ENCODE measurements at places on chromosomes 6 and 20.

DNA sequence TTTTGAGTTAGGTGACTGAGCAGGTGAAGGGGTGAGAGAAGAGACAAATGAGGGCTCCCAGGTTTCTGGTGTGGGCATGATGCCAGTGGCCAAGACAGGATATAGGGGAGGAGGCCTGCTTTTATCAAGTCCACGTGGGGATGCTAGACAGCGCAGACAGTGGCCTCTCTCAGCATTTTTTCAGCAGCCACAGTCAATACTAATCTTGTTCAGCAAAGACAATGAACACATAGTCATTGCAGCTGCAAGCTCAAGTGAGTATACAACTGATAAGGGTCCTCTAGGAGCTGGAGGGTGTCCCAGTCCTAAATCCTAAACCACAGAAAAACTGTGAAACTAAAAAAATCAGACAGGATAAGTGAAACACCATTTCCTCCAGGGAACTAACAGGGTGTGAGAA lies 48.6 kb downstream of the UQCC1 start:
- no peak for DNase-seq

DNA sequence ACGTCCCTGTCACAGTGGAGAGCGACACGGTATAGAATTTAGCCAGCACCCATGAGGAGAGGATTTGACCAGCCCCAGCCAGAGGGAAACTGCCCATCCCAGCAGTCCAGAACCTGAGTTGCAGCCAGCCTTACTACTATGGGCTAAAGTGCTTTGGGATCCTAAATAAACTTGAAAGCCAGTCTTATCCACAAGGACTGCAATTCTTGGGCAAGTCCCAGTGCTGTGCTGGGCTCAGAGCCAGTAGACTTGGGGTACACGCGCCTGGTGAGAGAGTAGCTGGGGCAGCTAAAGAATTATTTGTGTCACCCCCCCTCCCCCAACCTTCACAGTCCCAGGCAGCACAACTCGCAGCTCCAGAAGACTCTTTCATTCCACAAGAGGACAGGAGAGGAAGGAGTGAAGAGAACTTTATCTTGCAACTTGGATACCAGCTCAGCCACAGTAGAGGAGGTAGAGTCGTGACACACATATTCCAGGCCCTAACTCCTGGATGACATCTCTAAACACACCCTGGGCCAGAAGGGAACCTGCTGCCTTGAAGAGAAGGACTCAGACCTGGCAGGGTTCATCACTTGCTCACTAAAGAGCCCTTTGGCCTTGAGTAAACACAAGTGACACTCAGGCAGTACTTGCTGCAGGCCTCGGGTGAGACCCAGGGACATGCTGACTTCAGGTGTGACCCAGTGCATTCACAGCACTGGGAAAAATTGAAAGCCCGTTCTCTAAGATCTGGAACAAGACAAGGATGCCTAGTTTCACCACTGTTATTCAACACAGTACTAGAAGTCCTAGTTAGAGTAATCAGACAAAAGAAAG lies 100.3 kb downstream of the REV3L start:
- no peak for DNase-seq

DNA sequence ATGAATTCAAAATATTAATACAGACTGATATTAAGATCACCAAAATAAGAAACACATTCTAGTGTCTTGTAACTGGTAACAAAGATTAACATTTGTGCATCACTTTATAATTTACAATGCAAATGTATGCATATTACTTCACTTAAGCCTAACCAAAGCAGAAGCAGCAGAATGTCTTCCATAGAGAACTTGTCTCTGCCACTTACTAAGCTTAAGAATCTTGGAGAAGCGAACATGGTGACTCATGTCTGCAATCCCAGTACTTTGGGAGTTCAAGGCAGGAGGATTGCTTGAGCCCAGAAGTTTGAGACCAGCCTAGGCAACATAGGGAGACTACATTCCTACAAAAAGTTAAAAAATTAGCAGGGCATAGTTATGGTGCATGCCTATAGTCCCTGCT lies 18.8 kb downstream of the AK9 start:
- no peak for DNase-seq

- no peak for DNase-seq
These were observed 16.9 kb upstream of the SLC22A16 start for GRCh38 chr6:110493253-110493800.

- no peak for DNase-seq
These were observed 40.8 kb upstream of the TMEM244 start for GRCh38 chr6:129901910-129902309.

DNA sequence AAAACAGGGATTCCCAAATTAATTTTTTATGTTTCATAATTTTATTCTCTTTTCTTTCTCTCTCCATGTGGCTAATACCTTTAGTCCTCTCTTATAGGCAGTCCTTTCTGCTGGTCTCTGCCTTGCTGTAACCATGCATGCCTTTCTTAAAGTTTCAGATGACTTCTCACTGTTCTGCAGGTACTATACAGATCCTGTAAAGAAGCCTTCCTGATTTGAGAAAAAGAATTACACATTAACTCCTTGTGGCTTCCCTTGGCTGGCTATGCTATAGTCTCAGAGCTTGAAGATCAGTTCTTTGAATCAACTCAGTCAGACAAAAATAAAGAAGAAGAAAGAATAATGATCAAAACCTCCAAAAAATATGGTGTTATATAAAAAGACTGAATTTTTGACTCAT lies 7.3 kb upstream of the GPR63 start:
- DNase-seq: no peak

GRCh38 chr6:28351493-28351925 lies 1.8 kb downstream of the ZKSCAN3 start:
- no peak for DNase-seq

DNA sequence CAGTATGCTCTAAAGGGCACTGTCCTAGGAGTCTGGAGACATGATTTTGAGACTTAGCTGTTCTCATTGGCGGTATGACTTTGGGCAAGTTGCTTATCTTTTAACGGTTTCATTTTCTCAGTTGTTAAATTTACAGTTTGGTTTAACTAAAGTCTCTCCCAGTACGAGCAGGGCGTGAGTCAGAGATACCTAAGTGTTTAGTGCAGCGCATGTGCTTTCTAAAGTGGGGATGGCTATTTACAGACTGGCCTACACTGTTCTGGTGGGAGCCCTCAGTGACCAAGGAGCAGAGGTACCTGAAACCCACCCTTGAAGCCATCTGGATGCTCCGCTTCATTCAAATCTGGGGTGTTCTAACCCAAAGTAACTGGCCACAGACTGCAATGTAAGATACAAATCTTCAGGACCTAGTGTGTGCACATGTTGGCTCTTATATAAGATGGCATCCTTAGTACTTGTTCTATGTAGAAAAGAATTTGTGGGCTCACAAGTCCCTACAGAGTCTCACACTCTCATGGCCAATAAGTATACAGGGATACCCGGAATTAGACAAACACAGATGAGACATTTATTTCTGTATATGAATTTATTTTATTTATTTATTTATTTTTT lies 10.7 kb downstream of the MSH5 start:
- DNase-seq: no peak

GRCh38 chr6:169274781-169275180 lies 21.1 kb upstream of the THBS2 start:
- DNase-seq: no peak

DNA sequence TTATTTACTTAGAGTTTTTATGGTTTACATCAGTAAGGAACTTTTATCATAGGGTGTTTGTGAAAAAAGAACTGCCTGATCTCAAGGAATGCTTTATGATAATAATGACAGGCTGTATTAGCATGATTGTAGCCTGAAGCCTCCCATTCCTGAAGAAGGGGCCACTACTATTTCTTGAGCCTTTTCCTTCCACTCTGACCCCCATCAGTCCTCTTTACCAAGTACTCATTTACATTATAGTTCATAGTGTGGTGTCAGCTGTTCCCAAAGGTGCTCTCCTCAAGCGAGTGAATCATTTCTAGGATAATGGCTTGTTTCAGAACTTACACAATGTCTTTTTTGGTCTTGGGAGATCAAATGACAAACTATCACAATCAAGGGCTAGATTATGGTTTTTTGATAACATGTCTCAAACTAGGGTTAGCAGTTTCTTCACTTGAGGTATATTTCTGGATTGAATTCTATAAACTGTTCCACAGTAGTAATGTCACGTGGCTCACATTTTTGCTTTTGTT lies 283.6 kb downstream of the CDKAL1 start:
- no peak for DNase-seq

DNA sequence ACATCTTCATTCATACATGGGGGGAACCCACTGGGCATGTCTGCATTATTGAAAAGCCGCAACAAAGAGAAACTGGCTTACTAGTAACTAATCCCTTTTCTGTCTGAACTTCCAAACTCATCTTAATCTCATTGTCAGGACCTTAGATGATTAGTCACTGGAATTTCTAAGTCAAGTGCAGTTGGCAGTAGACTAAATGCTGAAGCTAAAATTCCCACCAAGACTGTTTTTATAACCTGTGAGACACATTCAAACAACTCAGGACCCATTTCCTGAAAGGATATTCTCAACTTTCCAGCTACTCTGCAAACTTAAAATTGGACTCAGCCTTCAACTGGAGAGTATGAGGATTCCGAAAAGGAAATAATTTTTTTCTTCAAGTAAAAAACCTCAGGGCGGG lies 94.8 kb upstream of the SCAF8 start:
- DNase-seq: no peak

DNA sequence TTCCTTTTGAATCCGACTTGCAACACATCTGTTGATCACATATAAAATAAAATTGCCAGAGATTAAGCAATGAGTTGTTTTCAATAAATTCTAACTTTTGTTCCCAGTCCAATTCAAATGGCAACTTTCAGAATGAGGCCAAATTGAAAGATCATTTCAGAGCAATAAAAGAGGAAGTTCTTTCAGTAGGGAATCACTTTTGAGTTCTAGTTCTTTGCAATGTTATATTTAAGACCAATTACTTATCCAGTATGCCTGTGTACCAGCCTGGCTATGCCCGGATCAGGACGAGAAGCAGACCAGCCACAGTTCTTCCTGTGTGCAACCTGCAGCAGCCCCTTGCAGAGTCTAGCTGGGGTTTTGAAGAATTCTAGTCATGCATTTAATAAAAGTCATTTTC lies 232.5 kb downstream of the BTBD9 start:
- no peak for DNase-seq

DNA sequence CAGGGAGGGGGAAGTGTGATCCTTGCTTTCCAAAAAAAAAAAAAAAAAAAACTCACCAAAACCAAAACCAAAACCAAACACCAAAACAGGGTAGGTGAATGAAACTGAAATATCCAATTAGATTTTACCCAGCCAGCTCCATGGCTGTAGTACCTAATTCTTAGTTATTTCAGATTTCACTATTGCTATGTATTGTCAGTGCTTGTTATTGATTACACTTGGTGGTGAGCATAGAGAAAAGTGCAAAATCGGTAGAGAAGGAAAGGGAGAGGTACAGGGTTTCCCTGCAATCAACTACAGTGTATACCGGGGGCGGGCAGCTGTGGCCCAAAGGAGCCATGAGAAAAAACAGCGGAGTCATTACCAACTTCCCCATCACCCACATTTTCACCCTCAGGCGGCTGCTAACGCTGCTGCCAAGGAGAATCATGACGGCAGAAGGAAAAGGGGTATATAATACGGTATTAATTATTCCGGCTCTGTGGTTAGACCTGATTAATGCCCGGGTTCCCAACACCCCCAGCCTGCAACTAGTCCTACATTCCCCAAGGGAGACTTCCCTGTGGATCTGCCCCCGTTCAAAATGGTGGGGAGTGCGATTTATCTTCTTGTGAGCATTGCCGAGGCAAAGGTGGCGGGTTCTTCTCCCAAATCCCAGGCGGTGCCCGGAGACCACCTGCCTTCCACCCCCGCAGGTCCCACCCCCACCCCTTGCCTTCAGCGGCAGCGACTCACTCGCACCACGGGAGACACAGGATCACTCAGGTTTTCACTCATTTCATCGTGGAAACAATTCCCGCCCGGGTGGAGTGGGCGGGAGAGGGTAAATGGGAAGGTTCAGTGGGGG lies at the start of gene C6orf62:
TSS of gene C6orf62 (minus strand) at position 30 of the 847 bp plus-strand sequence. CDS start 486 bp downstream, outside the sequence.
- DNase-seq: no peak

GRCh38 chr6:158832026-158832425 lies 12.9 kb upstream of the EZR start:
- DNase-seq: no peak

DNA sequence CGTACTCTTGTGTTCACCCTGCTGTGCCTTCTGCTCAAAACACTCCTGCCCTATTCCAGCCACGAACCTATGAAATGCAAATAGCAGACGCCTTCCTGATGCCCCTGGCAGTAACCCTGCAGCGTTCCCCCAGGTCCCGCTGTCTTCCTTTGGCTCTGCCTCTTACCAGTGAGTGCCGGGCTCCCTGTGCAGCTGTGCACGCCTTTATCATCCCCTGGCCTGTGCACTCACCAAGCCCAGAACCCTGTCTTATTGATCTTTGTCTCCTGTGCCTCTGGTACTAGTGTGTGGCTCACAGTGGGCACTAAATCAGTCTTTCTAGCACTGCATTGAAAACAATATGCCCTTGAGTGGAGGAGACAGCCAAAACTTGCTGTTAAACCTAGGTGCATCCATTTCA lies 19.7 kb downstream of the ZDHHC14 start:
- DNase-seq: no peak

DNA sequence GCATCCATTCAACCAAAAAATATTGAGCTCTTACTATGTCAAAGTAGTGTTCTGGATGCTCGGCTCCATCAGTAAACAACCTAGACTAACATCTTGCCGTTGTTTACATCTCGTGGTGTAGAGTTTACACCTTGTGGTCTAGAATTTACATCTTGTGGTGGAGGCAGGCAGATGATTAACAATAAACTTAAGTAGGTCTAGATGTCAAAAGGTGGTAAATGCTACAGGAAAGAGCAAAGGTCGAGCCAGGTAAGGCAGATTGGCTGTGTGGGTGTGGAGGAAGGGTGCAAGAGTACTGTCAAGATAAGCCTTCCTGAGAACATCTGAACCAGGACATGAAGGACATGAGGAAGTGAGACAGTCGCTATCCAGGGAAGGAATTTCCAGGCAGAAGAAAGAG lies 88.4 kb upstream of the ESR1 start:
- DNase-seq: no peak

- DNase-seq: peak; percentile 59
These were observed 86.0 kb downstream of the DHX35 start for GRCh38 chr20:39048000-39048696.

GRCh38 chr6:154931711-154932424 lies 63.2 kb upstream of the TIAM2 start:
- no peak for DNase-seq

DNA sequence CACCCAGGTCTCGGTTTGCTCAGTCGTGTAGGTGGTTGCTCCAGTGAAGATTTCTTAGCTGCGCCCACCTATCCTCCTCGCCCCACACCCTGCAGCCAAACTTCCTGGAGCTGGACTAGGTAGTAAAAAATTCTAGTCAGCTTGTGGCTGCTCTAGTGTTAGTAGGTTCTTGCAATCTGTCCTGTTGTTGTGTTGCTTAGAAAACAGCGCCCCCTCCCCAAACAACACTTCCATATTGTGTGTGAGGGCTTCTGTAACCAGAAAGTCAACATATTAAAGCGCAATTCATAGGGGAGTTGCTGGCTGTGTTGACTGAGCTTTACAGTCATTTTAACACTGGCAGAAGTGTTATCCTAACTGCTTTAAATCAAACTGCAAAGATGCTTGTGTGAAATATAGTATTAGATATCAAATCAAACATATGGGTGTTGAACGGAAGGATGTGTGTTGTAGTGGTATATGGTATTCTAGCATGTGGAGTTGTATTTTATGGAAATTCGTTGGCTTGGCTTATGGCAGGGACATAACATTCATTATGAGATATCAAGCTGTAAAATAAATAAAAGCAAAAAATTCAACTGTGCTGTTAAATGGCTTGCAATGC lies 122.5 kb downstream of the ARID1B start:
- no peak for DNase-seq

GRCh38 chr6:12962987-12963386 lies 246.4 kb downstream of the PHACTR1 start:
- DNase-seq: no peak
